ENCODE measurements at places on chromosomes 3 and 15.

- no peak for DNase-seq
Measured at GRCh38 chr15:69631978-69632377, 179.4 kb downstream of the RPLP1 start.

- no peak for DNase-seq
Measured at GRCh38 chr3:3065876-3066275, 44.3 kb downstream of the IL5RA start.

GRCh38 chr3:123330441-123330991 lies 118.4 kb downstream of the ADCY5 start:
- DNase-seq, result no peak

DNA sequence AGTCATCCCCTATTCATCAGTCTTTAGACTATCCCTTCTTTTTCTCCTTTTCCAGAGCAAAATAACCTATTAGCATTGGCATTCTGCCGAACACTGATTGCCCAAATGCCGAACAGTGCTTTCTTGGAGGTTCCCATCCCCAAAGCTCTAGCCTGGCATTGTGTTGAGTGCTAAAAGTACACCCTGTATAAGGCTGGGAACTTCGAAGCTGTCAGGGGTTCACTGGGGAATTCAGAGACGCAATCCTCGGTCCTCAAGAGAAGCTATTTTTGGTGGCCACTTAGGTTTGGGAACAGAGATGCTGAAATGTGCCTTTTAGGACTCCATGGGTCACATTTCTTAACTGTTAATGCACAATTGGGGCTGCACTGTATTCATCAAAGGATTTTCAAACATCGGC lies 8.4 kb downstream of the FRMD5 start:
- DNase-seq, result no peak

DNA sequence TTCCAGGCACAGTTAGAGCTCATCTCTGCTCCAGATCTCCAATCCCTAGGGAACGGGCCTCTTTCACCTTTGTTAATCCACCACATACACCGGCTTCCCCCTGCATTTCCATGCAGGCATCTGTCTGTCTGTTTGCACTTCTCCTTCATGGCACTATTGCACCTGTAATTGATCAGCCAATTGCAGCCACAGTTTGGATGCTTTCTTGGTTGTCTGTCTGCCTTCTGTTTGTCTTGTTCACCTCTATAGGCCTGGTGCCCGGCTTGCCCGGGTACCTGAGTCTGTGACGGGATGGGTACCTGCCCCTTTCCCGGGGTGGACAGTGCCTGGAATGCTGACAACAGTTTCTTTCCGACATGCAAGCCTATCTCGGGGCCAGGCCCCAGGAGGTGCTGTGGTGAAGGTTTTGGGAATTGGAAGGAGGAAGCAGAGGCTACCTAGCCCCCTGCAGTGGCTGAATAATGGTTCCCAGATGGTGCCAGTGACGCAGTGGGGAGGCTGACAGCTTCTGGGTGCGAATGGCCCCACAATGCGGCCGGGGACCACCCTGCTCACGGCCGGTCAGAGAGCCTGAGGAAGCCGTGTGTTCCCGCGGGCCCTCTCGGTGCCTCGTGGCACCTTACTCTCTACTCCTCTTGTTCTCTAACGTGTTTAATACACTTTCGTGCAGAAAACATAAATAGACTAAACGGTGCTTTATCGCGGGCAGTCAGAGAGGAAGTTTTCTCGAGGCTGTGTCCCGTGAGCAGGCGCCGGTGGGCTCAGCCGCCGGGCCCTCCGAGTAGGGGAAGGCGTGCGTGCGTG lies 31.3 kb upstream of the RAB6B start:
- no peak for DNase-seq
